ENCODE measurements at places on chromosomes 2 and 18.

DNA sequence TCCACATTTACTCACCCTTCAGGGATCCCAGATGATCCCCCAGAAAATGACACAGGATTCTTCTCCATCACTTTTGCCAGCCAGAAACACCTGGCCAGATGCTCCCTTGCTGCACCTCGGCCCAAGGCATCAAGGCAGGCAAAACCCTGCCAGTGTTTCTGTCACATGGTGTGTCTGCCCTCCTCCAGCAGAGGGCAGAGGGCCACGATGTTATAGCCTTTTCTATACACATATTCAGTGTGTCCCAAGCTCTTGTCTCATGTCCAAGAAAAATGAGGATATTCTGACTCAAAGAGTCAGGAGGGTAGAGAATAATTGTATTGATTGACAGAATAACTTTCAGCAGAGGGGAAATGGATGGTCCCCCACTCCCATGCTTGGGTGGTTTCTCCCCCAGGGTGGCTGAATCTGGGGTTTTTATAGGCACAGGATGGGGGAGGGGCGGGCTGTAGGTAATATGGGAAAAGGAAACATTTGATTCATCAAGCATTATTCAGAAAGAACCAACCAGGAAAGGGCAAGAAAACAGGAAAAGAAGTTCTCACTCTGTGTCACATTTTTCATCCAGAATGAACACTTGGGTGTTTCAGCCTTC is 933.9 kb downstream of the TRIB2 start:
- DNase-seq, result no peak

- DNase-seq, result no peak
These were observed 7.2 kb downstream of the SLC66A2 start for GRCh38 chr18:79944126-79944731.

- DNase-seq, result no peak
These were observed 9.9 kb upstream of the NFATC1 start for GRCh38 chr18:79385708-79386341.

- no peak for DNase-seq
These were observed 300.3 kb downstream of the CYRIA start for GRCh38 chr2:16365366-16365765.

DNA sequence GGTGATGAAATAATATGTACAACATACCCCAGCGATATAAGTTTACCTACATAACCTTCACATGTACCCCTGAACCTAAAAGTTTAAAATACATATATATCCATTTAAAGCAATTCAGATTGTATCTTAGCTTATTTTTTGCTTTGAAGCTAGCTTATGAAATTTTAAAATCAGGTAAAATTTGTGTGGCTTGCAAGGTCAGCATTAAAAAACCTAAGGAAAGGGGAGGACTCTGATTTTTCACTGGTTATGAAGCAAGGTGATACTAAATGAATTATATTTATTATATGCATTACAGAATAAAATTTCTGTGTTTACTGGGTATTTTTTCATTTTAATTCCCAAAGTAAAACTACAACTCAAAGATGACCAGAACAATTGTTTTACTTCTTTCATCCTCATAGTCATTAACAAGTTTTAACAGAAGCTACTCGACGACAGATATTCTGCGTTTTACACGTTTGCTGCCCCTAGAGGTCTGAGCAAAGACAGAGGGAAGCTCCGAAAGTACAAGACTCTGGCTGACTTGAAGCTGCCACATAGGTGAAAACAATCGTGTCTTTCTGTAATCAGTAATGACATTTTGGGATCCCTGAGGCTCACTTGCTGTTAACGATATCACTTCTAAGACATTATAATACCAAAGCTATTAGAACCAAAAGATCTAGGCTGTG is 17.1 kb downstream of the PKP4 start:
- DNase-seq, result no peak

GRCh38 chr18:47802802-47803201 is 127.7 kb downstream of the SMAD2 start:
- DNase-seq, result no peak

GRCh38 chr2:28639836-28640235 is 111.8 kb upstream of the PPP1CB start:
- no peak for DNase-seq

DNA sequence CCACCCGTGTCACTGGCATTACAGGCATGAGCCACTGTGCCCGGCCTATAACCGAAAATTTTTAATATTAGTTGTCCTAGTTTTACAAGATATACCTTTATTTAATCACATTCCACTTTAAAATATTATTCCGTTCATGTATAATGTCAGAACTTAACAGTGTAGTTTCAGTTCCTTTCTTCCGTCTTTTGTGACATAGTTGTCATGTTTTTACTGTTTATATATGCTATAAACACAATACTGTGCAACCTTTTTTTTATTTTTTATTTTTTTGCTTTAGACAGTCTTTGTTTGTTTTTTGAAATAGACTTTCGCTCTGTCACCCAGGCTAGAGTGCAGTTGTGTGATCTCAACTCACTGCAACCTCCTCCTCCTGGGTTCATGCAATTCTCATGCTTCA is 129.5 kb upstream of the TTC27 start:
- no peak for DNase-seq

DNA sequence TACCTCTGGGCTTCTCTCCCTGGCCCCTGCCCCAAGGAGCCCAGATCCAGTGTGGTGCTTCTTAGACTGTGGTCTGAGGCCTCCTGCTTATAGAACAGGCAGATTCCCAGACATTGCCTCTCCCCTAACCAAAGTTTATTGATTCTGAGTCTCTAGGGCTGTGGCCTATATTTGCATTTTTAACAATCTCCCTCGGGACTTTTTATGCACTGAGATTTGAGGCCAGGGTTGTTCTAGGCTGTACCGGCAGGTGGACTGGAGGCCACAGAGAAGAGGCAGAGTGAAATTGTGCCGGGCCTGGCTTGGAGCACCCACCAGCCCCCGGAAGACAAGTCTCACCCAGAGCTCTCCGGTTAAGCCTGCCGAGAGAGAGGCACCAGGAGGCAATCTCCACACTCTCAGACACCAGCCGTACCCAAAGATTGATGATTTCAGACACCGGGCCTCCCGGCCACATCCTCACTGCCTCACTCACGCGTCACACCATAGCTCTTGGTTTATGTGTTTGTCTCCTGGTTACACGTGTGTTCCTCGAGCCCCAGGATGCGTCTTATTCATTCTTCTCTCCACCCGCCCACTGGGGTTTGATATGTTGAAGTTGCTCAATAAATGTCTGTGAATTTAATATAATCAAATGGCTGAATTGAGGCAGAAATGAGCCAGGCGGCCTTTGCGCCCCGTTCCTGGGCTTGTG is 203.7 kb downstream of the KLHL29 start:
- DNase-seq, result no peak
